Heart right ventricle (tissue), 16 donors: ENCODE measurements at places on chromosomes 7 and 10. TPM values are rescaled to one million over a fixed set of nuclear protein-coding genes. Genes with fewer than 3 reads are reported as not detected.

RPA3 gene
- total RNA-seq = 23.7 TPM

PNLIPRP2 gene
- not detected for total RNA-seq

MOGAT3 gene
- not detected for total RNA-seq

SPDYE6 gene
- not detected for total RNA-seq

FAM237B gene
- not detected for total RNA-seq

CTTNBP2 gene
- total RNA-seq = 1.1 TPM

ADAM12 gene
- 0.46 TPM for total RNA-seq

SFRP4 gene
- total RNA-seq = 3.5 TPM

IDI2 gene
- 0.49 TPM for total RNA-seq

DNA sequence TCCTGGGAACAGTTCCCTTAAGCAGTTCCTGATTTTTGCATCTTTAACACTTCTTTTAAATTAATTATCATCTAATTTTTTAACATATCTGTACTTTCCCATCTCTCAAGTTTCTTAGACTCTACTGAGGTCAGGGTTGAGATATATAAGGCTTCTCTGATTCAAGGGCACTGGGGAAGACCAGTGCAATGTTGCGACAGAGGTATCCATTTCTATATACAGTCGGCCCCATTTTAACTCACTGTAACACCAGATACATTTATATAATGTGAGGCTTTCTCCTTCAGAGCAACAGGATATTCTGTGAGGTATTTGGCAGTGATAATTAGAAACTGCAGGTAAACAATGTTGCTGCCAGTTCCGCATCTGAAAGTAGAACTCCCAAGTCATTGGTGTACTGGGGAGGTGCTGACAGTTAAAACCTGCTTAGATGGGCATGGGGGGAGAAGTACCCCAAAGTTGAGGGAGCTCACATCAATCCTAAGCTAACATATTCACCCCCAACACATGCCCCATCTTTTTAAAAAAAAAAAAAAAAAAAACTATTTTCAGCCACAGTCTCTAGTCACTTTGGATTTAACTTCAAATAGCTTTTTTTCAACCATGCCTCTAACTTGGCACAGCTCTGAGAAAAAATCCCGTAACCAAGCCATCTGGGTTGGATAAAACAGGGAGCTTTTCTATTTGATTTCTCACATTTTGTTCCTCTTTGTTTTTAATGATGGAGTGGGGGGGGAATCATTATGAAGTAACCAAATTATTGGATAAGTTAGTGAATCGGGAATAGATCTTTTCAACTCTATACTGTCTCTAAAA is 62.9 kb downstream of the REEP3 start:
- H3K36me3 ChIP-seq = no peaks in the 10 kb centered on the region
- no peaks in the 10 kb centered on the region for H3K27me3 ChIP-seq
- peaks cover 26% of the 10 kb centered on the region for H3K4me1 ChIP-seq
- no peak overlapping the region for H3K4me3 ChIP-seq
- H3K27ac ChIP-seq = no peak overlapping the region

DNA sequence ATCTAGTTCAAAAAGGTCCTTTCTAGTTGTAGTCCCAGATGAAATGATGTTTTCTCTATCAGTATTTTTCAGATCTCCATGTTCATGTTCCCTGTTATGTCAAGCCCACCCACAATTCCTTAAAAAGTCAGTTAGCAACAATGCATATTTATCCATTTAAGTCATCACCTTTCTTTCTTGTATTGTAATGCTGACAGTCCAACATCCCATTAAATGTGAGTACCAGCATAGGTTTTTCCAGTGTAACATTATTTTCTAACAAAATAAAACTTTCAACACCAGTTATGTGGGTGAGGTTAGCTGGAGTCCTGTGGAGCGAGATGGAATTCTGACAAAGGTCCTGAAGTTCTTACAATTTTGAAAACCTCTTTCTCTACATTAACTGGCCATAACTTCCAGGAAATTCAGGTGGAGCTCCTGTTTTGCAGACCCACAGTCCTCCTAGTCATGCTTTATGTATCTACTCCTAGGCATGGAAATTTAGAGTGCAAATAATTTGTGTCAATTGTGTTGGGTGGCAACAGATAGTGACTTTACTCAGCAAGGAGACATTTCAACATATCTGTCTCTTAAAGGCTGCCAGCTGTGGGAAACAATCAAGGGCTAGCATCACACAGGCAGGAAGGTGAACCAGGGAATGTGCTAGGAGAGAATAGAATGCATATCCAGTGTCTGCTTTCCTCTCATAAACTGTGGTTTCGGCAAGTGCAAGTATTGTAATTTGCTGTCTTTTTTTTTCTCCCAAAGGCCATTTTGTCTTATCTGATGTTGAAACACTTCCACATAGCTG is 162.6 kb downstream of the MTERF1 start:
- H3K4me3 ChIP-seq = no peak overlapping the region
- DNase-seq = no peak
- H3K27ac ChIP-seq = no peak overlapping the region
- H3K27me3 ChIP-seq = no peaks in the 10 kb centered on the region
- no peaks in the 10 kb centered on the region for H3K36me3 ChIP-seq
- no peaks in the 10 kb centered on the region for H3K4me1 ChIP-seq

DNA sequence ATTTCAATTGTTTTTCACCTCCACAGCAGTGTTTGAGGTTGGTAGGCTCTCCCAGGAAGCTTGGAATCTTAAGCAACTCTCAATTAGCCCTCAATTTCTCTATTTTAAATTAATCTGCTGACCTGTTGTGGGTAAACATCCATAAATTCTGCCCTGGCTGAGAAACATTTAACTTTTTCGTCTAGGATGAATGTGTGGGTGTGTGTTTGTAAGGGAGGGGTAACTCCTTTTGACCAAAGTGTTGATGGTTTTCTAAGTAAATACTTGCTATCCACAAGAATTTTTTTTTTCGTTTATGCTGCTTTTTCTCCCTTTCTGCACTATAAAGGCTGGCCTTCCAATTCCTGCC is 973 bp downstream of the PPP3CB start:
- peak overlapping the region; percentile 81 for H3K4me3 ChIP-seq
- peak overlapping the region; percentile 97 for H3K27ac ChIP-seq
- peaks cover 26% of the 10 kb centered on the region for H3K4me1 ChIP-seq

- no peaks in the 10 kb centered on the region for H3K36me3 ChIP-seq
- H3K27ac ChIP-seq = no peak overlapping the region
- no peak for DNase-seq
- H3K4me1 ChIP-seq = no peaks in the 10 kb centered on the region
- H3K27me3 ChIP-seq = no peaks in the 10 kb centered on the region
- no peak overlapping the region for H3K4me3 ChIP-seq
Measured at GRCh38 chr7:11714205-11714604, 117.8 kb downstream of the THSD7A start.

DNA sequence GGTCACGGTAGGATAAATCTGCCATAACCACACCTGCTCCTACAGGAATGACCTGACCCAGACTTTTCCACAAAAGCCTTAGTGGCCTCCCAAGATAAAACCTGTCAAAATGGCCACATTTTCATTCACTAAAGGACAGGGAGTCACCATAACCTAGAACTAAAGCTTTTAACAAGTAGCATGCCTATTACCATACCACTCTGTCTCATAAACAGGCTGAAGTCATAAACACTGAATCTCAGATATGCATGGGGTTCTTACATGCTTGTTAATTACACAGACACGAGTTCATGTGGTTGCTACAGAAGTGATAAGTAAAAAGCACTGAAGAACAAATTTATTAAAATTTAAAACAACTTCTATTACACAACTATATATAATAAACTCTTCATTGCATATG is 56.0 kb downstream of the HIPK2 start:
- no peak for DNase-seq
- no peaks in the 10 kb centered on the region for H3K36me3 ChIP-seq
- no peak overlapping the region for H3K4me3 ChIP-seq
- no peaks in the 10 kb centered on the region for H3K27me3 ChIP-seq

DNA sequence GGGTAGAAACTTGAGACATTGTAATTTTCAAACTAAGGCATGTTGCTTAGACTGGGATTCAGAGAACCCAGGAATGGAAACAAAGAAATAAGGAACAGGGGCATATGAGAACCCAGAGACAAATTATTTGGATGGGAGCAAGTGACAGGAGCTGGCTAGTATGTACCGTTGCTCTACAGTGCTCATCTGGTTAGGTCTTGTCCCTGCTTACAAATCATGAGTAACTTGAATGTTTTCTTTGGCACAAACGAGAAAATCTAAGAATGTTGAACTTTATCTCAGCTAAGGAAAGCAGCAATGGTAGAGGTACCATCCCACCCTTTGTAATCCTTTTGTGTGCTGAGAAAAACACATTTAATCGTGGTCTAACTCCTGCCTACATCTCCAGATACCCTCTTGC is 116.0 kb upstream of the IMMP2L start:
- no peak overlapping the region for H3K4me3 ChIP-seq
- no peak overlapping the region for H3K27ac ChIP-seq
- no peaks in the 10 kb centered on the region for H3K36me3 ChIP-seq
- no peaks in the 10 kb centered on the region for H3K27me3 ChIP-seq
- H3K4me1 ChIP-seq = no peaks in the 10 kb centered on the region

DNA sequence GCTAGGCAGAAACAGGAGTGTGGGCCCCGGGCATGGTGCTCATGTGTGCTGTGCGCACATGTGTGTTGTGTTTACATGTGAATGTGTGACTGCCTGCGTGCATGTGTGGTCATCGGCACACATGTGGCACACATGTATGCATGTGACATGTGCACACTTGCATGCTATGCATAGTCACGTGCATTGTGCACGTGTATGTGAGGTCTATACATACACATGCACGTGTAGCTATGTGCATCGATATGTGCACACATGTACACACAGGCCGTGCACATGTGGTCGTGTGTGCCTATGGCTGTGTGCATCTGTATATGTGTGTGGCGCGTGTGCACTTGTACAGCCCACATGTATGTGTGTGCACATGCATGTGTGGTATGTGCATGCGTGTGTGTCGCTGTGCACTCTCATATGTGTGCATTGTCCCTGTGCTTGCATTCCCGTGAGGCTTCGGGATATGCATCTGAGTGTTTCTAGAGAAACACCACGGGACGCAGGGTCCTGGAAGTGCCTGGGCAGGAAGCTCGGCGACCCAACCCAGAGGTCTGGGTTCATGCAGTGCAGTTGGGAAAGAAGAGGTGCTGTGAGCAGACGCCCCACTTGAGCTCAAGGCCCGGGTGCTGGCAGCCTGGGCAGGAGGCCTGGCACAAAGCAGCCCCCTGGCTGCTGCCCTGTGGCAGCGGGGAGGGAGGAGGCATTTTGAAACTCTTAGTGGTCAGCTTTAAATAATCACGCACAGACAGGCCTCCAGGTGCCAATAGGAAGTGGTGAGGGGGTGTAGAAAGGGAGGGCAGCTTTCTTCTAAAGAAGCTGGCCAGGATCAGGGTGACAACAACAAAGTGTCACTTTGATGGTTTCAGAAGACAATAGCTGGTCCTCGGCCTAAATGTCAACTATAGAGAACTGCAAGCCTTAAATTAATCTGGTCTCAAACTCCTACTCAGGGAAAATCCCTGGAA is 410.0 kb upstream of the MGMT start:
- no peaks in the 10 kb centered on the region for H3K36me3 ChIP-seq
- no peaks in the 10 kb centered on the region for H3K27me3 ChIP-seq
- no peak overlapping the region for H3K4me3 ChIP-seq
- no peaks in the 10 kb centered on the region for H3K4me1 ChIP-seq

- no peak overlapping the region for H3K27ac ChIP-seq
- no peaks in the 10 kb centered on the region for H3K27me3 ChIP-seq
- no peak for DNase-seq
- H3K36me3 ChIP-seq = no peaks in the 10 kb centered on the region
- H3K4me1 ChIP-seq = peaks cover 4% of the 10 kb centered on the region
- no peak overlapping the region for H3K4me3 ChIP-seq
Measured at GRCh38 chr7:44138698-44139097, 2.4 kb downstream of the MYL7 start.

- peaks cover 22% of the 10 kb centered on the region for H3K4me1 ChIP-seq
- DNase-seq = peak; percentile 16
- no peak overlapping the region for H3K4me3 ChIP-seq
- H3K27ac ChIP-seq = no peak overlapping the region
- H3K27me3 ChIP-seq = no peaks in the 10 kb centered on the region
Measured at GRCh38 chr7:70092314-70093204, 494.3 kb downstream of the AUTS2 start.

GRCh38 chr10:121772406-121772805 is 155.4 kb downstream of the ATE1 start:
- no peaks in the 10 kb centered on the region for H3K36me3 ChIP-seq
- DNase-seq = no peak
- H3K27me3 ChIP-seq = no peaks in the 10 kb centered on the region
- H3K4me1 ChIP-seq = peaks cover 12% of the 10 kb centered on the region
- no peak overlapping the region for H3K4me3 ChIP-seq

DNA sequence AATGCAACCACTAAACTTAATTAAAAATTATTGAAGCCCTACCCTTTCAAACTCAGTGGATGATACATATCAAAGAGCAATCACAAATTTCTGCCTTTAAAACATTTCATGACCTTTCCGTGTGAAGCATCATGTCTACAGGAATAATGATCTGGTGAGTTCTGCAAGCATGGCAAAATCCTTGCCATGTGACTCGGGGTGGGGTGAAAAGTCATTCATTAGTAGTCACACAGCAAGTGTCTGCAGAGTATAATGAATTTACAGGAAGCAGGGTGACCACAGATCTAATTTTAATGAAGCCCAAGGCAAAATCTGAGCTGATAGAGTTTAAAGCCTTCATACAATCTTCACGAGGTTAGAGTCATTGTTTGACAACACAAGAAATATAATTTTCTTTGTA is 351.9 kb downstream of the THSD7A start:
- no peaks in the 10 kb centered on the region for H3K4me1 ChIP-seq
- no peak overlapping the region for H3K27ac ChIP-seq
- no peak overlapping the region for H3K4me3 ChIP-seq
- no peaks in the 10 kb centered on the region for H3K27me3 ChIP-seq

DNA sequence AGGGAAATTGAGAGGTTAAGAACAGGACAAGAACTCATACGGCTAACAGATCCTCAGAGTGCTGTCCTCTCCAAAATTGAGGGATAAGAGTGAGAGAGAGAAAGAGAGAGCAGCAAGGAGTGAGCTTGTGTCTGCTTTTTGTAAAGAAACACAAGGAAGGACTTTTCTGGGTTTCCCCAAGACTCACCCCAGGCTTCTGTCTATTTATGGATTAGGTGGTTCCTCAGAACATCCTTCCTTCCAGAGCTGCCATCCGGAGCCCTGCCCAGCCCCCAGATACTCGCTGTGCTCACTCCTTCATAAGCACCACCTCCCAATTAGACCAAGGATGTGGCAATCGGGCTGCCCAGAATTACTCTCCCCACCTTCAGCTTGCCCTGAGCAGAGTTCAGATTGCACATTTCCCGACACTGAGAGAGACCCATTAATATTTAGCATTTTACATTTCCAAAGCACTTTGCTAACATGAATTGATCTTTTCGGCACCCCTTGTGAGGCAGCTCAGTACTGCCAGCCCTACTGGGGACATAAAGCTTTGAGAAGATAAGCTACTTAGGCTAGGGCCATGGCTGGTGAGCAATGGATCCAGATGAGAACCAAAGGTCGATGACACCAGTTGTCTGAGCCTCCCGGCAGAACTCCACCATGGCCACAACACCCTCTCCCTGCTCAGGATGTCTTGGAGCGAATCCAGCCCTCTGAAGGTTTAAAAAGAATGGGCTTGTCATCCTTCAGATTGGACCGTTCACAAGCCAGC is 19.2 kb upstream of the R3HCC1L start:
- H3K36me3 ChIP-seq = no peaks in the 10 kb centered on the region
- no peak overlapping the region for H3K4me3 ChIP-seq
- H3K4me1 ChIP-seq = no peaks in the 10 kb centered on the region
- H3K27ac ChIP-seq = no peak overlapping the region
- DNase-seq = no peak

- no peak overlapping the region for H3K27ac ChIP-seq
- peaks cover 66% of the 10 kb centered on the region for H3K4me1 ChIP-seq
- no peak for DNase-seq
- no peaks in the 10 kb centered on the region for H3K36me3 ChIP-seq
- no peak overlapping the region for H3K4me3 ChIP-seq
- H3K27me3 ChIP-seq = no peaks in the 10 kb centered on the region
Measured at GRCh38 chr10:63240807-63241206, 107.7 kb downstream of the NRBF2 start.
